ENCODE measurements at places on chromosomes 2 and 18. TPM values are rescaled to one million over a fixed set of nuclear protein-coding genes. Genes with fewer than 3 reads are reported as not detected.

DNA sequence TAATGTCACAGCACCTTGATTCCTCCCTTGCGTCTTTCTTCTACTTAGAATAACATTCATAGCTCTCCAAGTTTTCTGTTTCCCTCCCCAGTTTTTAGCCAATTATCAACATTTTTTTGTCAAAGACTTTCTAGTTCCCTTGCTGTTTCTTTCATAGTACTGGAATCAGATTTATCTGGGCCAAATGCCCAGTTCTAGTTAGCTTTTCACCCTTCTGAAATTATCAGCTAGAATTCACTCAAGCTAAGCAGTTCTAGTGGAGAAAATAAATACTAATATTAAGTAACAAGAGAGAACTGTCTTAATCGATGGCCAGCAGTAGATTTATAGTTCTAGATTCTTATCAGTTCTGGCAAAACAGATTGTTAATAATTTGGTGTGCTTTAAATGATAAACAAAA, 36.2 kb downstream of the EFEMP1 start:
- DNase-seq = no peak

GRCh38 chr18:50722311-50722710, 97.5 kb downstream of the MRO start:
- no peak for DNase-seq

DNA sequence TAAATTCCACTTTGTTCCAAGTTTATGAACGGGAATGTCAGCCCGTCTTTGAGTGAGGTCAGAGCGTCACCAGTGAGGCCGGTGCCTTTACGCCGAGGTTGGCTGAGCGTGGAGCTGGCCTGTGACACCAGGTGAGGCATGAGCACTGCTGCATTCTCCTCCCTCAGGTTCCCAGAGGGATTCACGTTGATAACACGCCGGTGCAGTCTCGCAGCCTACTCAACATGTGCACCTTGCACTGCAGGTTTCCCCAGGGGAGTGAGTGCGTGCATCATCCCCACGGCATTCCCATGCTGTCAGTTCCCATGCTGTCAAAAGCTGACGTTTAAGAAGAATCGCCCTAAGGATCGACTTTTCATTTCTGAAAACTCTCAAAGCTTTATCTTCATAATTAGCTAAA, 213.3 kb downstream of the LDLRAD4 start:
- DNase-seq = no peak

- no peak for DNase-seq
Observed at GRCh38 chr18:47777626-47778025, 152.8 kb downstream of the SMAD2 start.

DNA sequence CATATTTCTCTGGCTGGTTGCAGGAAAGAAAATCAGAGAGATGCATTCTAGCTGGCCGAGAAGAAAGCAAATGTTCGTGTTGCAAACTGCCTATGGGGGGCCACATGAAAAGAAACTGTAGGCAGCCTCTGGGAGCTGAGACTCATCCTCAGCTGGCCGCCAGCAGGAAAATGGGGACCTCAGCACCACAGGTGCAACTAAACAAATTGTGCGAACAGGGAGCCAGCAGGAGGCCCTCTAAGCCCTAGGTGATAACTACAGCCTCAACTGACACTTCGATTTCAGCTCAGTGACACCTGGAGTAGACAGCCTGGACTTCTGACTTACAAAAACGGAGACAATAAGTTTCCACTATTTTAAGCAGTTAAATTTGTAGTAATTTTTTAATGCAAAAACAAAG, 107.3 kb downstream of the DTNB start:
- DNase-seq = no peak

GRCh38 chr2:150876251-150876950, 385.3 kb downstream of the RBM43 start:
- no peak for DNase-seq

Gene GALNT14
- polyA plus RNA-seq = 90.3 TPM

DNA sequence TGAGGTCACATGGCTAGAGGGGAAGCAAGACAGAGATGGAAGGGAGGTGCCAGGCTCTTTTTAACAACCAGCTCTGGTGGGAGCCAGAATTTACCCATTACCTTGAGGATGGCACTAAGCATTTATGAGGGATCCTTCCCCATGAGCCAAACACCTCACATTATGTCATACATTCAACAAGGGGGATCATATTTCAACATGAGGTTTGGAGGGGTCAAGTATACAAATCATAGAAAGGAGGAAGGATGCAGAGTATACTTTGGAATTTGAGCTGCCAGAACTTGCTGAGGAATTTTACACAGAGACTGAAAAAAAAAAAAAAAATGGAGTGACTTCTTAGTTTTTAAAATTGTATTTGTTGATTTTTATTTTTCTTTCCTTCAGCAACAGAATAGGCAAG, 891.4 kb downstream of the CCDC85A start:
- DNase-seq = no peak

GRCh38 chr2:65539633-65540032, 107.2 kb upstream of the SPRED2 start:
- DNase-seq = peak; percentile 65

DNA sequence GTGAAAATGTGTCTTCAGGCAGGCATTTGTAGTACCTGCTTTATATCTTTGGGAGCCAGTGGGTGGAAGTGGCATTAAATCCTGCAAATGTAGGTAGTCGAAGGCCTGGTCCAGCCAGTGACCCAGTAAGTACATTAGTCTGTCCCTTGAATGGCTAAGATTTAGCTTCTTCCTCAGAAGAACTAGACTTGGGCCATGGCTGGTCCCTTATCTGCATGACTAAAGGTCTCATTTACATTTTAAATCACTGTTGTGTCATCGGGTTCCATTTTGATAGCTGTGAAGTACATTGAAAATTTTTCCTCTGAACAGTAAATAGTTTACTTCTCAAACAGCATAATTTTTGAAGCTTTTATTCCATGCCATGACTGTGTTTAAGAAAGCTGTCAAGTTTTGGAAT, 438.4 kb upstream of the KLHL29 start:
- DNase-seq = no peak

- DNase-seq = no peak
Observed at GRCh38 chr18:46278481-46279465, 174.6 kb downstream of the HAUS1 start.

GRCh38 chr18:35032113-35032512, 9.1 kb upstream of the MAPRE2 start:
- DNase-seq = no peak

GRCh38 chr18:67728364-67728763, 211.8 kb upstream of the DSEL start:
- no peak for DNase-seq

Gene EN1
- not detected for polyA plus RNA-seq

DNA sequence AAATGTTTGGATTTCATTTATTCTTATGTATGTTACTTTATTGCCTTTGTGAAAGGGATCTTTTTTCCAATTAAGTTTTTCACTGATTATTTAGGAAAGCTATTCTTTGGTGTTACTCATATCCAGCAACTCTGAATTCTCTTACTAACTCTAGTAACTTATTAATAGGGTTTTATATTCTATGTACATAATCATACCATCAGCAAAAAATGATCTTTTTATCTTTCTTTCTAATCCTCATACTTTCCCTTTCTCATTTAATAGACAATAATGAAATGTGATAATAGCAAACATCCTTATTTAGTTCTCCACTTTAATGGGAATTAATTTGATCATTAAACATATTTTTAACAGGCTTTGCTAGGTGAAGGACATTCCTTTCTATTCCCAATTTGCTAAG, 12.3 kb upstream of the CDKL4 start:
- DNase-seq = no peak

- DNase-seq = no peak
Observed at GRCh38 chr2:53381271-53381670, 386.3 kb upstream of the CHAC2 start.

Gene CNTNAP5
- polyA plus RNA-seq = not detected

GRCh38 chr2:2830576-2830975, 499.5 kb upstream of the MYT1L start:
- DNase-seq = no peak

- DNase-seq = peak; percentile 89
Observed at GRCh38 chr2:43219383-43220228, 6.8 kb downstream of the ZFP36L2 start.

GRCh38 chr18:35186291-35187034, 54.4 kb upstream of the ZNF397 start:
- no peak for DNase-seq

DNA sequence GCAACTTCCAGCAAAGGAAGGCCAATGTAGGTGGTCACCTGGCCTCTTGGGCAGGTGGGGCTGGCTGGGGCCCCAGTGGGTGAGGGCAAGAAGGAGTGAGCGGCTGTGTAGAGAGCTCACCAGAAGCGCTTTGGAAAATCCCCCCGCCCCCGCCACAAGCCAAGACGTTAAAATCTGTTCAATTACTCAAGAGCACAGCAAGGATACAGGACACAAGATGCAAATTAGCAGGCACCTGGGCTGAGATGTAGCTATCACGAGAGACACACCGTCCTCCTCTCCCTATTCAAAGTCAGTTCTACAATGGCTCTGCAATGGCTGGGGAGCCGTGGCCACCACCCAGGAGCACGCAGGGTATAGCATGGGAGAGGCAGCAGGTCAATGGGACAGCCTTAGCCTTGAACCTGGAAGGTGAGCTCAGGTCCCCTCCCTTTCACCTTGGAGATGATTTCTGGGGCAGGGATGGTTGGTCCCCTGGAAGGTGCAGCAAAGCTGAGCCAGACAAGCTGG, 38.5 kb upstream of the GPR17 start:
- DNase-seq = no peak

GRCh38 chr2:191333911-191334357, 88.7 kb downstream of the MYO1B start:
- DNase-seq = no peak

- no peak for DNase-seq
Observed at GRCh38 chr2:12737738-12738485, 21.2 kb downstream of the TRIB2 start.

- DNase-seq = no peak
Observed at GRCh38 chr2:226227341-226227740, 572.3 kb downstream of the IRS1 start.

Gene CLIP4
- polyA plus RNA-seq = 7.8 TPM

DNA sequence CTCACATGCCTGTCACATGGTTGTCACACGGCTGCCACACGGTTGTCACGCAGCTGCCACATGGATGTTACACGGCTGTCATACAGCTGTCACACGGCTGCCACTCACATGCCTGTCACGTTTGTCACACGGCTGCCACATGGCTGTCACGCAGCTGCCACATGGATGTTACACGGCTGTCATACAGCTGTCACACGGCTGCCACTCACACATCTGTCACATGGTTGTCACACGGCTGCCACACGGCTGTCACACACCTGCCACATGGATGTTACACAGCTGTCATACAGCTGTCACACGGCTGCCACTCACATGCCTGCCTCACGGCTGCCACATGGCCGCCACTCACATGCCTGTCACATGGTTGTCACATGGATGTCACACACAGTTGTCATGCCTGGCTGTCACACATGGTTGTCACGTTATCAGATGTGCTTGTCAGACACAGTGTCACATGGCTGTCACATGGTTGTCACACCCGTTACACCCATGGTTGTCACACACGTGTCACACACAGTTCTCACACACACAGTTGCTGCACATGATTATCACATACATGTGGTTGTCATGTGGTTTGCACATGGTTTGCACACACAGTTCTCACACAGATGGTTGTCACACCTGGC, 19.4 kb downstream of the KCNG2 start:
- no peak for DNase-seq

DNA sequence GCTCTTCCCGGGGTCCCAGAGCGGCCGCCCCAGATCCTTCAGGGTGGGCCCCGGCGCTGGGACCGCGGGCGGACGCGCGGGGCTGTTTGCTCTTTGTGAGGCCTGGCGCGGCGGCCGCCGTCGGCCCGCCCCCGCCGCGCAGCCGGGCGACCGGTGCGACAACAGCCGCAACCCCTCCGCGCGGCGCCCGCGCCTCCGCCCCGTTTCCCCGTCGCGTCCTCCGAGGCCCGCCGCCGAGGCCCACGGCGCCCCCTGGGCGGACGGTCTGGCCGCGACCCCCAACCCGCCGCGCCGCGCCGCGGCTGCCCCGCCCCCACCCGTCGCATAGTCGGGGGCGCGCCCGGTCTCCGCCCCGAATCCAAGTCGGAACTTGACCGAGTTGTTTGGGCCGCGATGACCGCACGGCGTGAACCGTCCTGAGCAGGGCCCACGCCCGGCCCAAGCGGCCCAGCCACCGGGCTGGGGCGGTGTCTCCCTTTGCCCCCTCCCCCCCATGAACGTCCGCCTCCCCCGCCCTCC, 448 bp downstream of the YPEL5 start:
- no peak for DNase-seq

DNA sequence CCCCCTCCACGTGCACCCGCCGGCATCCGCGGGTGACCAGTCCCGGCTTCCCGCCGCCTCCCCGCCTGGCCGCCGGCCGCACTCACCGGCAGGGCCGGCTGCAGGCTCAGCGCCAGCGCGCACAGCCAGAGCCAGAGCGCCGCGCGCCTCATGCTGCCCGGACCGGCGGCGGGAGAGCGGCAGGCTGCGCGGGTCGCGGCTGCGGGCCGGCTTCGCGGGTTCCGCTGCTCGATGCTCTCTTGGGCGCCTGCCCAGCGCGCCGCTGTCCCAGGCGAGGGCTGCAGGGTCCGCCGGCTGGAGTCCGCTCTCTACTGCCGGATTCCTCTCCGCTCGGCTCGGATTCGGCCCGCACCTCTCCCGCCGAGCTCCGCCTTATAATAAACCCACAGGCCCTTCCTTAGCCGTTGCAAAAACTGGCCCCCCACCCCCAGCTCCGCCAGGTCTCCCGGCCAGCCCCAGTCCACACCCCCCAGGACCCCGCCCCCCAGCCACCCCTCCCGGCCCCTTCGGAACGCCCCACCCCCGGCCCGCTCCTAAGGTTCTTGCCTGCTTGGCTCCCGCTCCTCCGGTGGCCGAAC, at the start of gene SDC1:
TSS of gene SDC1 (minus strand) at position 415 of the 578 bp plus-strand sequence. CDS start at position 152, 263 bp downstream.
- DNase-seq = peak; percentile 78

DNA sequence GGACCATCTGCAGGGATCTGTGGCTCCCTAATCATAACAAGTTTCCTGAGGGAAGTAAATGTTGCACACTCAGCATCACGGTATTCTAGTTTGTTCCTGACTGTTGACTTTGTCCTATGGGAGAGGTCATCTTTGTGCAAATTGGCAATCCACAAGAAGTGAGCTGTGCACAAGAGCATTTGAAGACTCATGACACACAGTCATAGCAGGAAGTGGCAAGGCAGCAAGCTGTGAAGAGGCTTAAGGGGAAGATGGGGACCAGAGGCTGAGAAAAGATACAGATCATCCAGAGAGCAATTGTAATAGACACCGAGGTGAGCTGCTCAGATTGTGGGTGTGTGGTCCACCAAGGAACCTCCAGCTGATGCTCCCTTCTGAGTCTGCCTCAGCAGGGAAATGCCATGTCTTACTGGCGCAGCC, 2.7 kb downstream of the TNP1 start:
- DNase-seq = peak; percentile 13

GRCh38 chr2:63047321-63048279, 3.0 kb upstream of the OTX1 start:
- peak; percentile 66 for DNase-seq

GRCh38 chr2:20611077-20611843, 39.6 kb downstream of the HS1BP3 start:
- DNase-seq = peak; percentile 98

DNA sequence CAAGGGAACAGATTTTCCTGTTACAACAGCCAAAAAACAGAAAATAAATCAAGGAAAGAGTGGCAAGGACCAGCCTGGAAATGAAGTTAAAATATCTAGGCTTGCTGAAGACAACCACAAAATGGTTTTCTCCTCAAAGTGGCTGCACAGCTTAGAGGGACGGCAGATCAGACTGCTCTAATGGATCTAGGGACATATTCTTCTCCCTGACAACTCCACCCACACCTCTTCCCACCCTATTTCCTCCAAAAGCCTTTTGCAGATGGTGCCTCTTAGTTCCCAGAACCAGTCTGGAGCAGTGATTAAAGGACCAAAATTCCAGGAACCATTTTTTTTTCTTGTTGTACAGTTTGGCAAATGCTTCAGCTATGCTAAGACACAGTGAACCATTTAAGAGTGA, 220.2 kb upstream of the SIX2 start:
- DNase-seq = no peak

All from kidney (tissue), 22 donors.